ENCODE measurements at places on chromosomes 4 and X. TPM values are rescaled to one million over a fixed set of nuclear protein-coding genes. Genes with fewer than 3 reads are reported as not detected.

- DNase-seq, result no peak
These were observed 398.8 kb upstream of the RPS6KA3 start for GRCh38 chrX:20665481-20665880.

DNA sequence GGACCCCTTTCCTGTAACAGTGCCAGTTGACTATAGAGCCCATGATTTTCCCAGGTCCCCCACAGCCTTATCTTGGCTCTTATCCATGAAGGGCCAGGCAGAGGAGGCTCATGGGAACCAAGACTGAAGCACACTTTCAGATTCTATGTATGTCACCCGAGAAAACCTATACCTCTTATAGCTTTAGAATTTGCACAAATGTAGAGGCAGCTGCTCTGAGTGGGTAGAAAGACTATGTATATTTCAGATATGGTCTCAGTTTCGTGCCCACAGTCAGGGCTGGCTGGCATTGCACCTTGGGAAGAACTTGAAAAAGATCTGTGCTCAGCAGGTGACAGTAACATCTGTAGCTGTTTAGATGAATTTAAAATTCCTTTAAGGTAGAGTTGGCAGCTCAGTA lies 8.3 kb upstream of the LNX1 start:
- no peak for DNase-seq

DNA sequence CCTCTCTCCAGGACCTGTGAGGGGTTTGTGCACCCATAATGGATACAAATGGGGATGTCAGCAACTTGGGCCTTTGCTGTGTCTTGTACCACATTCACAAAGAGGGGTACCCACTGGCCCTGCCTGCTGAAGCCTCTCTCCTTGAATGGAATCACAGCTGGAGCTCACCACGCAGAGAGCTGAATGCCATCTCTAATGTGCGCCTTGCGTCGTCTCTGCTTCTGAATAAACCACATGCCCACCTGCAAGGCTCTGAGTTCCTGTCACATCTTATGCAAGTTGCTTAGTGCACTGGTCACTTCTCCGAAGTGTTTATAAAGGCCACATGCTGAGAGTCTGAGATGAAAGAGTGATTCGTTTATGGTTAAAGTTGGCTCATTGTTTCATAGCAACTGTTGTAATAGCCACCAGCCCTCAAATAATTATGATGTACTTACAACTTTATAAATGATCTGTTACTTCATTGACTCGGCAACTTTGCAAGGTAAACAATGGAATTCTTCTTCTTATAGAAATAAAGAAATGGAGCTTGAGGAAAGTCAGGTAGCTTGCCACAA lies 6.2 kb upstream of the PUDP start:
- no peak for DNase-seq

DNA sequence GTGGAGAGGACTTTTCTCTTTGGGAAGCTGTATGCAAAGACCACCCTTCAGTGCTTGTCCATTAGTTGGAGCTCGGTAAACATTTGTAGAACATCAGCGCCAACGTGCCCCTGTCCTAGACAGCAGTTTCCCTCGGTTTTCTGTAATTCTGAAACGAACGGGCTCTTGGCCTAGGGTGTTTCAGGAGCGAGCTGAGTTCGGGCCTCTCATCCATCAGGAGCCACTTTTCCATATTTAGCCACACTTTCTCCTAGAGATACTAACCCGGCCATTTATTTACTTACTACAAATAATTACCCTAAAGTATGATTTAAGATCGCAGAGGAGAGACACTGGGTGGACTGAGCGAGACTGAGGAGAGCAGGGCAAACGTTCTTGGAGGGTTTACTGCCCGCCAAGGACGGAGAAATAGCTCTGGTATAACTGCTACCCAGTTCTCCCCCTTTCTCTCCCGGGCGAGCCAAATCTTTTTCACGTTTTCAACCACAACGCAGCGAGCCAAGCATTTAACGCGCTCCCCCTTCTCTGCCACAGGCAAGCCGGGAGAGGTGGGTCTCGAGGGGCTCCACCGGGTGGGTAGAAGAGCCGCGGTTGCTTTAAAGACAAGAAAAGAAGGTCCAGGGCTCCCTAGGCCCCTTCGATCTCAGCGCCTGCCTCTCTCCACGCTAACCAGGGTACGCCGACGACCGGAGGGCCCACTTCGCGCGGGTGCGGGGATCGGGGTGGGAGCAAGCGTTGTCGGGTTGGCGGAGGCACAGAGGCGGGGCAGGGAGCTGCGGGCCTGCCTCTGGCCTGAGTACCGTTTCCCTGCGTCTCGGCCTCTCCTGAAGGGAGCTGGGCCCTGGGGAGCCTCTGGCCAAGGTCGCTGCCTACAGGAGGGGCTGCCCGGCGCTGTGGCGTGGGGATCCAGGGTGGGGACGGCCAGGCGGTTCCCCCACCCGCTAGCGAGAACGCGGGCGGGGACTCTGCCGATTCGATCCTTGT lies 10.8 kb upstream of the PITX2 start:
- no peak for DNase-seq

DNA sequence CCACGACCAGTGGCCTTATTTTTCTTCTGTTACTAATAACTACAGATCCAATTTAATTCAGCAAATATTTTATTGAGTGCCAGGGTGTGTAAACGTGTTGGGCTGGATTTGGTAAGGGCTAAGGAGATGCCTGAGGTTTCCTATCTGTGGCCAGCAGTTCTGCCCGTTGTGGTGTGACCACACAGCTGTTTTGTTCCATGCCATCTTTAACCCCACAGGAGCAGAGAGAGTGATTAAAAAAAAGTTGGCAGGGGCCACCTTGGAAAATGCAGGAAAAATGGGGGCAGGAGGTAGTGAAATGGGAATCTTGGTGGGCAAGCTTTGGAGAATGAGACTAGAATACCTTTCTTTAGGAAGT lies 1.1 kb downstream of the PLAC8 start:
- no peak for DNase-seq

DNA sequence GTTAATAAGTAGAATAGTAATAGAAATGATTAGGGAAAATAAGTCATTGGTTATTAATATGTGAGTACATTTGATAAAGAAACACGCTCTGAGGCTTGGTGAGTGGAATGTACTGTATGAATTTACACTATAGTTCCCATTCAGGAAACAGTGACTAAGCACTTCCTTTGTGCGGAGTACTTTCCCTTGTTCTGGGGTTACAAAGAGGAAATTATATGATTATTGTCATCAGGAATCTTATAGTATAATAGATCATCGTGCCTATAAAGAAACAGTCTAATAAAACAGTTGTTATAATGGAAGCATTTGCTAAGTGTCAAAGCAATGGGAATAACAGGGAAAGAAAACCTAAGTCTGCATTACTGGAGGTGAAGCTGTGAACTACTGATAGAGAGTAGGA lies 138.0 kb downstream of the RPA4 start:
- DNase-seq, result no peak

- peak; percentile 39 for DNase-seq
These were observed 8.6 kb upstream of the PDHA1 start for GRCh38 chrX:19334945-19335626.

DNA sequence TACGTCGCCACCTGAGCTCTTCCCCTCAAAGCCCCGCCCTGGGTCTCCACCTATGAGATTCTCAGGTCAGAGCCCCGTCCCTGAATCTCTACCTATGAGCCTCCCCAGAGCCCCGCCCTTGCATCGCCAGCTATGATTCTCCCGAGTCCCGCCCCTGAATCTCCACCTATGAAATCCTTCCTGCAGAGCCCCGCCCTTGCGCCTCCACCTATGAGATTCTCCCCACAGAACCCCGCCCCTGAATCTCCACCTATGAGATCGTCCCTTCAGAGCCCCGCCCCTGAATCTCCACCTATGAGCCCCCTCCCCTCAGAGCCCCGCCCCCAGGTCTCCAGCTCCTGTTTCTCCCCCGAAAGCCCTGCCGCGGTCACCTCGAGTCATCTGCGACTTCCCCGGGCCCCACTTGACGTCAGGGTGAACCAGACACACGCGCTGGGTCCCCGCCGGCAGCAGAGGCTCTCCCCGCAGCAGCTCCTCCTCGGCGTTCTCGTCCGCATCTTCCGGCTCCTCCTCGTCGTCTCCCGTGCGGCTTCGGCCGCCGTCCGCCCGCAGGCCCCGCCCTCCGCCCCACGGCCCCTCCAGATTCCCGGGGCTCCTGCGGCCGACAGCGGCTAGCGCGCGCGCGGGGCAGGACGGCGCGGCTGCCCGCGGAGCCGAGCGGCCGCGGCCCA lies 393 bp downstream of the GTPBP6 start:
- DNase-seq, result peak; percentile 96

The REPS2 gene
- 0.26 TPM for polyA plus RNA-seq

The HMX1 gene
- not detected for polyA plus RNA-seq

The FBXL5 gene
- polyA plus RNA-seq, result 44.2 TPM

The AGA gene
- 25.5 TPM for polyA plus RNA-seq
